ENCODE measurements at places on chromosomes 16 and 17.

DNA sequence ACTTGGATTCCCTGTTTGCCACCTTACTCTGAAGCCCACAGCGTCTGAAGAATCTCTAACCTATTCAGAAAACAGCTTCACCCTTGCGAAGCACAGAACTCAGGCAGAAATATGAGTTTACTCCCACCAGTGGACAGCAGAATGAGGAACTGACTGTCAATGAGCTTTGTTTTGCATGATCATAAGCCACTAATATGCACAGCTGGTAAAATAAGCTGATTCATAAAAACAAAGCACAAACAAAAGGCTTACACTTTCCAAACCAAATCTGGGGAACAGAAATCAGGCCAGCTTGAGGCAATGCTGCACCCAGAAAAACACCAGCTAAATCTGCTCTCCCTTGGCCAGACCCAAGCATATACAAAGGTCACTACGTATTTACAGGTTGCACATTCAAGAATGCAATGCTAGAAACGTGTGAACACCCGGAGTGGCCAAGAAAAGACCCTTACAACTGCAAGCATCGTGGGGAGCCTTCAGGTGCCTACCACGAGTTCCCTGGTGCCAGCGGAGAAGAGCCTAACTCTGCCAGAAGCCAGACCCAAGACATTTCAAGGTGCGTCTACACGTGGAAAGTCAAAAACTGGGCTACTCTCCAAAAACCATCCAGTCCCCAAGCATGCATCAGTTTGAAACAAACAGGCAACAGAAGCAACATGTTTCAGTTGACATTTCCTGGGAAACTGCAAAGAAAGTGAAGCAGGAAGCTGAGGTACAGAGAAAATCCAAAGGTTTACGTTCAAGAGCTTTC is 207.1 kb downstream of the ZFHX3 start:
- DNase-seq: no peak

DNA sequence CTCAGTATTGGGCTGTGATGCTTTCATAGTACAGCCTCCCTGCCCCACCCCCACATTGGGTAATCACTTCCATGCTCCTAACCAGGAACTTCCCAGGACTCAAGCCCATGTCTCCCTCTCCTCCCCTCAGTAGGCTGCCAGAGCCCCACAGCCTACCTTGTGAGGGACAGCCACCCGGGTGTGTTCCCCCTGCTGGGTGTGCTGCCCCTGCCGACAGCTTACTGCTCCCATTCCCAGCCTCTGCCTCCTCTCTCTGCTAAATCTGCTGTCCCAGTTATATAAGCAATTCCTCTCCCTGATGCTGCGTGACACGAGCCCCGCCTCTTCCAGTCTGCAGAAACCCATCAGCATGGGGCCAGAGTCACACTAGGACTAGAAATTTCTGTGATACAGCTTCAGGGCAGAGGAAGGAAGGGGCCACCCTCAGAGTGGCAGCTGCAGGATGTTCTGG is at the start of gene RSKR:
Gene RSKR (minus strand): TSS at position 255 of the 451 bp plus-strand sequence. CDS start 24 bp downstream, at position 231.
- DNase-seq: no peak

GRCh38 chr17:47888293-47888692 is 7.7 kb upstream of the SP2 start:
- DNase-seq: no peak

DNA sequence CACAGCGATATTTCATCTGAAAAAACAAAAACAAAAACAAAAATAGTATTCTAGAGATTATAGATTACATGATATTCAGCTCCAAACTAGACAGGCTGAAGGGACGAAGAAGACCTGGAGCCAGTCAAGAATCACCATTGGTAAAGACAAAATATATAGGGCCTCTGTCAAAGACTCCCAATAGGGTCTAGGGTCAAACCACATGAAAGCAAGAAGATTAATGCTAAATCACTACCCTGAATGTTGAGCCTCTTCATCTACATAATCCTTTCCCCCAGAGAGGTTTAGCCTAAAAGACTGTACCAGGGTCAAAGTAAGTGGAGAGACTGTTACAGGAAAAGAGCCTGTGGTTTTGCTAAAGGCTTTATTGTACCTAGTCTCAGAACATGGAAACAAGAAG is 10.8 kb upstream of the NME1 start:
- no peak for DNase-seq

- DNase-seq: no peak
These were observed 93.3 kb downstream of the TNFRSF13B start for GRCh38 chr17:16878606-16879005.

DNA sequence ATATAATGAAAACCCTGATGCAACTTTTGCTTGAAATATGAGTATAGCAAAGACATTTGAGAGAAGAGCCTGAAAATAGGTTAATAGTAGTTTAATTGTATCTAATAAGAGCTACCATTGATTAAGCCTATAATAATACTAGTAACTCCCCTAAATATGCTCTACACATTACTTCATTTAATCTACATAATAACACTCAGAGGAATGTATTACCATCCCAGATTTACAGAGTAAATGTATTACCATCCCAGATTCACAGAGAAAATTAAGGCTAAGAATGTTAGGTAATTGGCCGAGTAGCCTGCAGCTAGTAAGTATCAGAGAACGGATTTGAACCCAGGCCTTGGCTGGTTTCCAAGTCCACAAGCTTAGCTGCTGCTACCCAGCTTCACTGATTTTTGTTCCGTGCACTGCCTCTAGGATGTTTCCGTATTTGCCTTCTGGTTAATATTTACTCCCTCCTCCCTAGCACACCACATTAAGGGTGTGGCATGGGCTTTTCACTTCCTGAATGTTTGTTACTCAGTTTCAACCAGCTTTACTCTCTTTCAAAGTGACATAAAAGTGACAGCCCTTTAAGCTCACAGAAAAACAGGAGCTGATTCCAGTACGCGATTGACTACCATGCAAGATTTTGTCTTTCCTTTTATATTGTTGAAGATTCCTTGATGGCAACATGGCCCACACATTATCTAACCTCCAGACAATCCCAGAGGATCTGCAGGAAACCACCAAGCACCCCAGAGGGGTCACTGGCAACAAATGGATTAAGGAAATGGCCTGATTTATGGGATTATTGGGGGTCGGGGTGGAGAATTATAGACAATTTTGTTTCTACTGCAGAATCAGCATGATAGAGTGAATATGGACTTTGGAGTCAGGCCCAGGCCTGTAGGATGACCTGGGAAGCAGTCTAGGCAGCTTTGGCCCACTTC is 26.7 kb upstream of the TOX3 start:
- no peak for DNase-seq

DNA sequence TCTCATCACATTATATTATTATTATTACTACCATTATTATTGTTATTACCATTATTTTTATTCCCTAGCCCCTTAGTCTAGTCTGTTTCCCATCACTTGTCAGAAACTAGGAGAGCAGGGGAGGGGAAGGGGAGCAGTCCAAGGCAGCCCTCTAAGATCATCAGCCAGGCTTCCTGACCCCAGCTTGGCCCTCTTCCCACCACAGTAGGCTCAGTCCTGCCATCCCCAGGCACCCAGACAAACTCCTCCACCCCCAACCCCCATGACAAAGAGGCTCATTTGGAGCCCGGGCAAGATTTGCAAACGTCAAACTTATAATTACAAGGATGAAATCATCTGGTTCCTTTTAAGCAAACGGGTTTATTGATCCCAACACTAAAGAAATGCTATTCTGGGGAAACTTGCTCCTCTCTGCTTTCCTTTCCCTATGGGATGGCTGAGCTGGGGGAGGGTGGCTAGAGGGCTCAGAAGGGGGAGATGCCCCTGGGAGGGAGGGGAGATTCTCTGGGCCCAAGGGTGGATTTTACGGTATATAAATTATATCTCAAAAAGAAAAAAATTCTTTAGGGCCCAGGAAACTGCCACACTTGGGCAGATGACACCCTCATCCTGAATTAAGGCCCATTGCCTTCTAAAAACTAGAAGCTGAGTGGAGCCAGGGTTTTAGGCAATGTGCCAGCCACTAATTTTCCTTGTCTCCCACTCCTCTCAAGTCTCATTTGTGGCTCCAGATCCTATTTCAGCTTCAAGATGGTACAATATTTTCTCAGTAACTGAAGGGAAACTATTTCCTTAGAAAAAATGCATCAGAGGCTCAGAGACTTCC is 4.4 kb upstream of the CBFB start:
- DNase-seq: no peak

GRCh38 chr16:89293276-89294143 is 76.0 kb downstream of the ZNF778 start:
- no peak for DNase-seq

- DNase-seq: no peak
These were observed 282.7 kb upstream of the TNRC6C start for GRCh38 chr17:77675816-77676215.

DNA sequence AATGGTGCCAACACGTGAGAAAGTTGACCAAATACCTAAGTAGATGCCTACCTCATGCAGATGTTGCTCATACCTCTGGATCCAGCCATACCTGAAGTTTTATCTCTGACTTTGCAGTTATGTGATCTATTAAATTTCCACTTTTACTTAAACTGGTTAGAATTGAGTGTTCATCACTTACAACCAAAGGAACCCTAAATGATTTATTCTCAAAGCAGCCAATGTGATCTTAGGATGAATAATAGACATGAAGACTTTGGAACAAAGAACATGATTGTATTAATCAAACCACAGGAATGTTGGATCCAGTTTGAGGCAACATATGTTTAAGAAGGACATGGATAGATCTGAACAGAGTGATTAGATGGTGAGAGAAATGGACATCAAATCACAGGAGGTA is 68.7 kb downstream of the IRX6 start:
- DNase-seq: no peak

- no peak for DNase-seq
These were observed 7.4 kb downstream of the ASGR2 start for GRCh38 chr17:7107012-7107754.

- no peak for DNase-seq
These were observed 185.9 kb upstream of the HS3ST3A1 start for GRCh38 chr17:13787636-13788035.

- no peak for DNase-seq
These were observed 25.7 kb downstream of the AKAP1 start for GRCh38 chr17:57110579-57111325.

DNA sequence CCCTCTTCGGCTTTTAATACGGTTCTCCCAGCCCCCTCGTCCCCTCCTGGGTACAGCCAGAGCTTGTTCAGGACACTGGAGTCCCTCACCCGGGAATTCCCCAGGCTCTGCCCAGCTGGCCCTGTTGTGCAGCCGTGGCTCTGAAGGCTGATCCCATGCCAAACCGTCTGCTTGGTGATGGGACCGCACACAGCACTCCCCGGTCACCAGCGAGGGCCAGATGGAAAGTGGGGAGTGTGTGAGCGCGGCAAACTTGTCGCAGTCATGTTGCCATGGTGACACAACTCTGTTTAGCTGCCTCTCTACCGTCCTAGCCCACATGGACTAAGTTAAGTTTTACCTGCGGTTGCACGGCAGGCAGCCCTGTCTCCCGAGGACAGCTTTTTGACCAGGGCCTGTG is 107.9 kb downstream of the RAP1GAP2 start:
- DNase-seq: no peak

DNA sequence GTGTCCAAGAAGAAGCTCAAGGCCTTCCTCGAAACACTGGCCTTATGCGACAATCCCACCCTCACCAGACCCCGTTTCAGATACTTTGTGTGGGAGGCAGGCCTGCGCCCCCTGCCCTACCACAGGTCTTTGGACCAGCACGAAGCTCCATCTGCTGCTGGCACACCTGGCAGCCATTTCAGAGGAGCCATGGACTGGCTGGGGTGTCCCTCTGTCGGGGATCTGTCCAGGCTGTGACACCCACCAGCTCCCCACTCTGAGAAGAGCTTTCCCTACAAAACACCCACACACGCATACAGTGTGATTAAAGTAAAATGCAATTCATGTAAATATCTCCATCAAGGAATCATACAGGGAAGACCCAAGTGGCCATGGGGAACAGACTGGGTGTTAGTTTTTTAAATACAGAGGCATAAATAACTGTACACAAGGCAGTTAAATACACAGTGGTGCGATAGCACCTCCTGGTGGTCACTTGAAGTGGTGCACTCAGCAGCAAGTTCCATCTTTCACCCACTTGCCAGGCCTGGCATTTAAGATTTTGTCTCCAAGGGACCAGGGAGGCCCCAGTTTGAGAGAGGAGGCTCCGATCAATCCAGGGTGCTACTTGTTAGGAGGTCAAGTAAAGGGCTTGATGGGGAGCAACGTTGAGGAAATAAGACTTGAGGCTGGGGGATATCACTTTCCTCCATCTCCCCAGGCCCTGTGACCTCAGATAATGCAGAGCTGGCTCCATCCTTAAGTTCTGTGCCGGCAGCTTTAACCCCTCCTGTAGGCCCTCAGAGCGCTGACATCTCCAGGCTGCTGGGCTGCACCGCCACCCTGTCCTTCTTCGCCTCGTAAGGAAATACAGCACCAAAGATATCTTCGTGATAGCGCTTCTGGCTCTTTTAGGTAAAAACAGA is 43.6 kb downstream of the NOS2 start:
- peak; percentile 66 for DNase-seq

- no peak for DNase-seq
These were observed 12.3 kb downstream of the CPNE2 start for GRCh38 chr16:57104706-57105105.

DNA sequence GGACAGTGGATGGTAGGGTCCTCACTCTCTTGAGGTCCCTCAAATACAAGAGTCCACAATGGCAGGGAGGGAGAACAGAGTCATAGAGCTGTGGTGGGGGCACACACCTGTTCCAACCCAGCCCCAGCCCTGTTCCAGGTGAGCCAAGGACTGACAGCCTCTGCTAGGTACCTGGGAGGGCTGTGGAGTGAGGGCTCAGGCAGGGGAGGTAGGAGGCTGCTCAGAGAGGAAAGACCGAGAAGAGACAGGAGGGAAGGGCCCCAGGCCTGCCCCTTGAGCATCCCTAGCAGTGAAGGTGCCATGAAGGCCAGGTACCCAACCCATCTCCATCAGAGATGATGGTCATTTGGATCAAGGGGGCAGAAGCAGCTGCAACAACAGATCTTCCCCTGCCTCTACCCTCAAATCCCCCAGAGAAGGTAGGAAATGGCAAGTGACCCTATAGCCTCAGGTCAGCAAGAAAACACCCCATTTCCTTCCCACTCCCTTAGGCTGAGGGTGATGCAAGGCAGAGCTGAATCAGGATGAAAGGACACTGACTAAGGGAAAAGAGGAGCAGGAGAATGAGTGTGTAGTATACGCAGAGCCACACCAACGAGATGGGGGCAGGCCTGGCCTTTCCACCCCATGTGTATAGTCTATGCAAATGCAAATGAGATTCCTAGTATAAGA is 28.6 kb downstream of the CD300LG start:
- peak; percentile 8 for DNase-seq

- DNase-seq: peak; percentile 84
These were observed 669.3 kb downstream of the WWOX start for GRCh38 chr16:78768718-78769117.

DNA sequence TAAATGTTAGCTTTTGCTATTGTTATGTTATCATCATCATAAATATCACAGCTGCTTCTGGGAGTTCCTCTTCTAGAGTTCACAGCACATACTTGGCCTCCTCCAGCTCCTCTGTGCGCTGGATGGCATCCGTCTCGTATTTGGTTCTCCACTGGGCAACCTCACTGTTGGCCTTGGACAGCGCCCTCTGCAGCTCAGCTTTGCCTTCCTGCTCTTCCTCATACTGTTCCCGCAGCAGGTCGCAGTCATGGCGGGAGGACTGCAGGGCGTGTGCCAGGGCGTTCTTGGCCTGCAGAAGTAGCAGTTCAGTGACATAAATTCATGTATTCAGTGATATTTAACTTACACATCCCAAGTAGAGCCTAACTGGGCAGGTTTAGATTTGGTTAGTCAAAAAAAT is 23.4 kb downstream of the MYH8 start:
- DNase-seq: no peak

- DNase-seq: no peak
These were observed 158.3 kb upstream of the PLCG2 start for GRCh38 chr16:81620796-81621195.

- DNase-seq: no peak
These were observed 157.5 kb downstream of the ANKFN1 start for GRCh38 chr17:56310782-56311181.

- peak; percentile 77 for DNase-seq
These were observed 13.1 kb upstream of the MSI2 start for GRCh38 chr17:57243171-57243622.
